Left renal cortex interstitium (tissue), 4 donors: ENCODE measurements at places on chromosomes 5 and 9. TPM values are rescaled to one million over a fixed set of nuclear protein-coding genes. Genes with fewer than 3 reads are reported as not detected.
A peak's percentile ranks its signal among the peaks of the same experiment; 100 is the strongest.

The ENTPD8 gene
- 0.74 TPM for polyA plus RNA-seq

The CYSRT1 gene
- polyA plus RNA-seq: 5.2 TPM

The OLFM1 gene
- 3.0 TPM for polyA plus RNA-seq

The LECT2 gene
- 1.3 TPM for polyA plus RNA-seq

The FOXD4 gene
- 0.42 TPM for polyA plus RNA-seq

The RNF224 gene
- polyA plus RNA-seq: 5.3 TPM

The NR5A1 gene
- not detected for polyA plus RNA-seq

DNA sequence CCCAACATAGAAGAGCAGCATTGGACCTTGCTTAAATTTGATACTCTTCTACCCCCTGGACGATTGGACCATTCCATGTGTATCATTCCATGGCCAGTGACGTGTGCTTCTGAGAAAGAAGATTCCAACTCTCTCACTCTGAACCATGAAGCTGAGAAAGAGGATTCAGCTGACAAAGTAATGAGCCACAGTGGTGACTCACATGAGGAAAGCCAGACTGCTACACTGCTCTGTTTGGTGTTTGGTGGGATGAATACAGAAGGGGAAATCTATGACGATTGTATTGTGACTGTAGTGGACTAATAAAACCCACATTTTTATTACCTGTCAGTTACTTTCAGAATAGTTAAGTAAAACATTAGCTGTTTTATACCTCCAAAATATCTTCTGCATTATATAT is 7.5 kb downstream of the HSPA5 start:
- DNase-seq: no peak

- peak; percentile 75 for DNase-seq
Measured at GRCh38 chr9:105244003-105244733, at the start of gene SLC44A1. SLC44A1 (plus strand) TSS chr9:105244651; CDS start chr9:105244869, 218 bp downstream.

GRCh38 chr5:68071282-68071632 is 144.3 kb upstream of the PIK3R1 start:
- no peak for DNase-seq

GRCh38 chr5:9452181-9452580 is 93.7 kb downstream of the SEMA5A start:
- DNase-seq: no peak

GRCh38 chr5:52746539-52746938 is 41.2 kb upstream of the ITGA1 start:
- no peak for DNase-seq

DNA sequence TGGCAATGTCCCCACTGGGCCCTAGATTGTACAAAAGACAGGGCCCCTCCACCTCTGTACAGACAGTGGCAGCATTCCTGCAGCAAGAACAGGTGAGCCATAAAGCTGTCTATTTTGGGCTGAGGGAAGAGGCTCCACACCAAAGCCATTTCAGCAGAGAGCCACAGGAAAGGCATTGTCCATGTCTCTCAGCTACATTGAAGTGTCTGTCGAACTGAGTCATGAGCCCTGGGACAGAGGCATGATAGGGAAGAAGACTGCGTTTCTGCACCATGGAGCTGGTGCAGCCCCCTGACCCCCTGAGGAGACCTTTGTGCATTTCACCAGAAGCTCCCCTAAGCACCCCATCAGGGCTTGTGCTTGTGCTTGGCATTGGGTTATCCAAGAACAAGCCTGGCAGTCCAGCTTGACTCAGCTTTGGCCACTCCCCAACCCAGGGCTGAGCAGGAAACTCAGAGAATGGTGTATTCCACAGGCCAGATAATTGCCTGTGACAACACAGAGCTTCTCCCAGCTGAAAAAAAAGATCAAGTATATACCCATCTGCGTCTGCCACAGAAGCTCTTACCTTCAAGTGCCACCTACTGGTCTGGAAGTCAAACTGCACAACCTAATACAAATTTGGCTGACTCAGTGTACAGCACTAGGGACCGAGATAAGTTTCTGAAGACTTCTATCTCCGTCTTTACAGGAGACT is 5.9 kb upstream of the FRMD3 start:
- no peak for DNase-seq

DNA sequence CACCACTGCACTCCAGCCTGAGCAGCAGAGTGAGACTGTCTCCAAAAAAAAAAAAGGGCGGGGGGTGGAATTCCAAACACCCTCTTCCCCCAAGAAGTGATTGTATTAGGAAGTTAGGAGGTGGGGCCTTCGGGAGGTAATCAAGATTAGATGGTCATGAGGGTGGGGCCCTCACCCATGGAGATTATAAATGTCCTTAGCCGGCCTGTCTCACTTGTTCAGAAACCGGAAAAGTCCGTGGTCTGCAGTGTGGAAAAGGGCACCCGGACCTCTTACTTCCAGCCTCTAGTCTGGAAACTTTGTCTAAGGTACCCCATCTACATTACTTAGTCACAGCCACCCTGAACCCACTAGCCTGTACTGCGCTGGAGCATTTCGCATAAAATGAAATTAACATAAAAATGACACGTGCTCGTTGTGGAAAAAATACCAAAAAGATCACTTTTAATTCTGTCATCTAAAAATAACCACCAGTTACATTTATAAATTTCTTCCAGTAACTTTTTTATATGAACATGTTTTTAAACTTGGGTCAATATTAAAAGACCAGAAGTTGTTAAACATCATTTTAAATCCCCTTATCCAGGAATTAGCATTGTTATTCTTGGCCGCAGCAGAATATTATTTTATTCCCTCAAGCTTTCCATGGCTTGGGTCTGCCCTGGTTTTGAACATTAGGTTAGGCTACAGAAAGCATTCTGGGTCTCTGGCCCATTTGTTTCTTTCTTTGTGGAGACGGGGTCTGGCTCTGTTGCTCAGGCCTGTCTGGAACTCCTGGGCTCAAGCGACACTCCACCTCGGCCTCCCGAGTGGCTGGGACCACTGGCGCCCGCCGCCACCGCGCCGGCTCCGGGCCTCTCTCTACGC is 1.2 kb upstream of the CKS2 start:
- no peak for DNase-seq

- DNase-seq: no peak
Measured at GRCh38 chr5:34001241-34001841, 6.5 kb downstream of the AMACR start.

- no peak for DNase-seq
Measured at GRCh38 chr9:38039090-38039906, 29.7 kb downstream of the SHB start.

DNA sequence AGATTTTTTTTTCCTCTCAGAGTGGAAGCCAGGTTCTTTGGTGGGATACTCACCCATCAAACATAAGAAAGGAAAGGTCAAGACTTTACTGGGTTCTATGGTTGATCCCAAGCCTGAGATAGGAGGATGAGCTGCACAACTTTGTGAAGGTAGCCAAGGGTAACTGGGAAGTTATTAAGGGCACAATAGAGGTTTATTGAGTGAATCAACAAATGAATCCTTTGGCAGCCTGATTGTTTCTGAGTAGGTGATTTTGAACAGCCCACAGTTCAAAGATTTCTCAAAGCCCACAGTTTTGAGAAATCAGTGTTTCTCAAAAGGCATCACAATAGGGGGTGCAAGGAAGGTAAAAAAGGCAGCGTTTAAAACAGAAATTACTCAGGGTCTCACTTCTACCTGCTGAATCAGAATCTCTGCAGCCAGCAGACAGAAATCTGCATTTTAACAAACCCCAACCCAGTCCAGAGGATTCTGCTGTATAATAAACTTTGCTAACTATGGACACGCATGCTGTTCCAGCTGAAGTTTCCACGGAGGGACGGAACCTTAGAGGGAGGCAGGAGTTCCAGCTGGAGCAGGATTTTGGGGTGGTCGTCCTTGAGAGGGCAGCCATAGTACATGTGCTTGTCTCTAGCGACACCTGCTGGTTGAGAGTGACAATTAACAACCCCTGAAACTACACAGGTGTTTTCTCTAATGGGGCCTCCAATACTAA is 32.7 kb upstream of the FSD1L start:
- DNase-seq: peak; percentile 53

DNA sequence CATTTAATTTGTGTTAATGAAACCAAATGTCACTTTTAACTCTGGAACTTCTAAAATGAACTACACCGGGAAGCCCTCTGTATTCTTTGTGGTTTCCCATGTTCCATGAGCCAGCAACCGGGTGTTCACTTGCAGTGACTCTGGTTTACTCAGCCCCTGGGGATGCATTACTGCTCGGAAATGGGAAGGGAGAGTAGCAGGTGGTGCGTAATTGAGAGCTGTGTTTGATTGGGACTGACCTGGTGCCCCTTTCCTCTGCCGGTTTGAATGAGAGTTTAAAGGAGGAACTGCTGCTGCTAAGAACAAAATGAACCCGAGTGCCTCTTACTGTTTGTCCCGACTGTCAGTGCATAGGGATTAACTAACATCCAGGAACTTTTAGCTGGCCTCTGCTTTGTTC is 100.1 kb upstream of the DHFR start:
- no peak for DNase-seq

DNA sequence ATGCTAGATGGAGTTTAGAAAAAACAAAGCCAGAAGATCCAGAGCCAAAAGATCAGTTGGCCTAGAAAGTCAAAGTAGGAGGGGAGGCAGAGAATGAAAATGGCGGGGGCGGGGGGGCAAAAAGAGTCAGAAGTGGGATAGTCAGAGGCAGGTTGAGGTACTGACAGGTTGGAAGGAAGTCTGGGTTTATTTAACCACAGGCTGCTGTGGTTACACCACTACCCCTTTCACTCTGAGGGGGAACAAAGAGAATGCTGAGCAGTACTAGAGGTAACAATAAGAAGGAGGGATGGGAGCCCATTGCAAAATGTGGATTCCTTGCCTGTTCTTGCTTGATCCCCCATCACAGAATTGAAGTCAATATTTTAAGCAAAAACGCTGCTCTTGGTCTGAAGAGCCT is 111.8 kb downstream of the CAVIN4 start:
- DNase-seq: no peak

GRCh38 chr9:130433168-130433946 is 11.4 kb upstream of the ASS1 start:
- no peak for DNase-seq

DNA sequence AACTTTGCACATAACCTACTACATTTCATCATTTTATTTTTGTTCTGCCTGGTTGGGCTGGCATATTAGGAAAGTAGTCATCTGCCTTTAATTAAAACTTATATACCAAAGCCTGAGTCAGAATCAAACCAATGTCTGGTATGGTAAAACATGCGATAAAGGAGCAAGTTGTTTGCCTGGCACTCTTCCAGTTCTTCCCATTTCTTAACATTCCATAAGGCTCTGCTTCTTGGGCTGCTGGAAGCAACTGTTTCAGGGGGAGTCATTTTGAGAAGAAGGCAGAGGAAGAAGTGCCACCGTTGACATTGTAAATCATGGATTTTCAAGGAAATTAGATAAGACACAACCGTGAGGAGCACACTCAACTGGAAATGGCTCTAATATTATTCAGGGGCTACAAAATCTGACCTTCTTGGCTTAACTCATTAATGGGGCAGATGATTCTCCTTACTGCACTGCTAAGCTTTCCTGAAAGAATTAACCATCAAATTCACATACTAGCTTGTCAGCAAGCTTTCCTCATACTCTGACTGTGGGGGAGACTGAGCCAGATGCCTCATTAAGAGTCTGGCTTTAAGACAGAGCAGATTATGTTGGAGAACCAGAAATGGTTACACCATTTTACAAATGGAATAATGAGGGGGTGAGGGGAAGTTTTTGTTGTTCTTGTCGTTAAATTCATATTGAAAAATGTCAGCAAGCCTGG is 391.0 kb downstream of the TMEM232 start:
- DNase-seq: no peak

DNA sequence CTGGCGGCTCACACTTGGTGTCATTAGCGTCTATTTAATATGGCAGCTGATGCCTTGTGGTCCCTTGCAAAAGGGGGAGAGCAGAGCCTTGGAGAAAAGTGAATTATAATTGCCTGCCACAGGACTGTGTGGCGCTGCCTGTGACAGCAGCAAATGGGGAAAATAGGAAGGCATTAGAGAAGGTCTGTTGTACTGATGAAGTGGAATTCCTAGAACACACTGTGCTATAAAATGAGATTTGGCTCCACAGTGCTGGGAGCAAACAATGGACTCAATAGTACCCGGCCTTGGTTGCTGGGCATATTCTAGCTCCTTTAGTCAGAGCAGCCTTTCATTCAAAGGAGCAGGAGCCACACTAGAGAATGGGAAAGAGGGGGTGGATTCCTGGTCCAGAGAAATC is 21.3 kb downstream of the SEMA6A start:
- DNase-seq: no peak

DNA sequence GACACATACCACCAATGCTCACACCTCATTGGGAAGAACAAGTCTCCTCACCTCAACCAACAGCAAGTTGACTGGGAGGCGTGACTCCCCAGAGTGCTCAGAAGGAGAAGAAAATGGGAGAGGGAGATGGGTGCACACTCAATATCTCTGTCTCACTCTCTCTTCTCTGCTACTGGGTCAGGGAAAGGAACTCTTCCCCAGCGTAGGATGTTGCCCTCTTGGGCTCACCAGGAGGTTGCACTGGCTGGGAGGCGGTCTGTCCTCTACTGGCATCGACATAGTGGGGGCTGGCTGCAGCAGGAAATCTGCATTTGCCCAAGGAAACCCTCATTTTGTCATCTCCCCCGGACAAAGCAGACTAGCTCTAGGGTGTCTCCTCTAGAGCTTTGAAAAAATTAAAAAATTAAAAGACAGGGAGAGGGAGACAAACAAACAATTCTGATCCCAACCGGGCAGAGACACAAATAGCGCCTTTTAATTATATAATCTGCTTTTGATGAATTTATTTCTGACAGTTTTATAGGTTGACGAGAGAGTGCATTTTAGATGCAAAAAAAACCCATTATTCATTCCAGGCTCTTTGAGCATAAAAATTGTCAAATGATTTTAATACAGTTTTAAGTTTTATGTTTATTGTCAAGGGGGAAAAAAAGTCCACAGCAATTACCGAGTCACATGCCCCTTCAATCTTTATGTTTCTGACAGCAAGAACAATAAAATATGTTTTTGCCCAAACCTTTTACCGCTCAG is 179.3 kb upstream of the MVB12B start:
- DNase-seq: peak; percentile 14

DNA sequence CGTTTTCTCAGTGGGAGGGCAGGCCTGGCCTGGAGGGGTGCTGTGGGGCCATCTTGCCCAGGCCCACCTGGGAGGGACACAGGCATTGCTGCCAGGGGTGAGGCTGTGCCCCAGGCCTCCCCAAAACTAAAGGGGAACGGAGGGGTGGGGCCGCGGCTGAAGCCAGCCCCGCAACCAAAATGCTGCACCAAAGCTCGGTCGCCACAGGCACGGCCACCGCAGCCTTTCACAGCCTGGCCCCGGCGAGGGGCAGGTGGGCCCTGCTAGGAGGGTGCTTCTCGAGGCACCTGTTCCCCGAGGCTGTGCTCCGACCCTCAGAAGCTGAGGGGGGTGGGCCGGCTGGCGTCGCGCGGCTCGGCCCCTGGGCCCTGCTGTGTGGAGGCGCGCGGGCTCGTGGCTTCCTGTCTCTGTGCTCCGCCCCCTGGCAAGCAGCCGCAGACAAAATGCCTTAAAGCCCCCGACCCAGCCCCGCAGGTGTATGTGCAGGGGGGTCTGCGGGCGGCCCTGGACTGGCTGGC is 57.6 kb downstream of the JAK2 start:
- no peak for DNase-seq

GRCh38 chr5:18712936-18713485 is 1078.8 kb downstream of the TAF11L14 start:
- no peak for DNase-seq
